Uterus (tissue), 4 donors: ENCODE measurements at places on chromosomes 11 and 22. TPM values are rescaled to one million over a fixed set of nuclear protein-coding genes. Genes with fewer than 3 reads are reported as not detected.

FGF4 gene
- total RNA-seq, result not detected

TIGD3 gene
- total RNA-seq, result 0.35 TPM

MS4A13 gene
- total RNA-seq, result not detected

POLR3H gene
- total RNA-seq, result 3.2 TPM

SAA4 gene
- not detected for total RNA-seq

AP5B1 gene
- 2.4 TPM for total RNA-seq

TRIM48 gene
- total RNA-seq, result not detected

RAC2 gene
- total RNA-seq, result 2.5 TPM

KCNJ1 gene
- not detected for total RNA-seq

P2RX6 gene
- total RNA-seq, result not detected

RPUSD4 gene
- total RNA-seq, result 8.7 TPM

BLID gene
- total RNA-seq, result 6.8 TPM

ABCG4 gene
- not detected for total RNA-seq

IGSF9B gene
- 6.5 TPM for total RNA-seq

- H3K27ac ChIP-seq, result no peak overlapping the region
- H3K36me3 ChIP-seq, result no peaks in the 10 kb centered on the region
- H3K4me3 ChIP-seq, result no peak overlapping the region
Measured at GRCh38 chr22:49724893-49725489, 102.7 kb downstream of the BRD1 start.

DNA sequence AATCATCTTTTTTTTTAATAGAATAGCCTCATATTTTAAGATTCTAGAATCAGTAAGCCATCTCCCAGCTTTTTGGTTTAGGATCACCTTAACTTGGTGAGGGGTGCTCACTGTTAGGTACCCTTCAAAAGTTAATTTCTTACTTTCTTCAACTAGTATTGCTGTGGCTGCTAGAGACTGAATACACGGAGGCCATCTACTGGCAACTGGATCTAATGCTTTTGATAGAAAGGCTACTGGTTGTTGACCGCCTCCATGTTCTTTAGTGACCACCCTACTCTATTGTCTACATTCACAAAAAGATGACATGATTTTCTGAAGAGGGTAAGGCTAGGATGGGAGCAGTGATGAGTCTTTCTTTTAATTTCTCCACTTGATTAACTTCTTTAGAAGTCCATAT lies 16.7 kb upstream of the ALDH3B2 start:
- H3K4me3 ChIP-seq, result no peak overlapping the region
- no peaks in the 10 kb centered on the region for H3K4me1 ChIP-seq
- no peak overlapping the region for H3K27ac ChIP-seq
- no peaks in the 10 kb centered on the region for H3K36me3 ChIP-seq
- no peaks in the 10 kb centered on the region for H3K27me3 ChIP-seq
- no peak for DNase-seq

GRCh38 chr22:31790240-31790639 lies 36.4 kb downstream of the DEPDC5 start:
- no peak overlapping the region for H3K4me3 ChIP-seq
- no peaks in the 10 kb centered on the region for H3K27me3 ChIP-seq
- no peaks in the 10 kb centered on the region for H3K36me3 ChIP-seq
- H3K4me1 ChIP-seq, result no peaks in the 10 kb centered on the region

DNA sequence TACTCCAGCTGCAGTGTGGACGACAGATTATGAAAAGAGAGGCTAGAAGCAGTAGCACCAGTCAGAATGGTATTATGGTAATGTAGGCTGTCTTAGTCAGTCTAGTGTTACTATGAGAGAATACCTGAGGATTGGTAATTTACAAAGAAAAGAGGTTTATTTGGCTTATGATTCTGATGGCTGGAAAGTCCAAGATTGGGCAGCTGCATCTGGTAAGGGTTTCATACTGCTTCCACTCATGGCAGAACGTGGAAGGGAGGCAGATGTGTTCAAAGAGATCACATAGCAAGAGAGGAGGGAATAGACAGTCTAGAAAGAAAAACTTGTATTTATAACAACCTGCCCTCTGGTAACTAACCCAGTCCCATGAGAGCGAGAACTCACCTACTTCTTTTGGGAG lies 77.3 kb upstream of the NAV2 start:
- H3K36me3 ChIP-seq, result no peaks in the 10 kb centered on the region
- no peak for DNase-seq
- H3K4me3 ChIP-seq, result no peak overlapping the region
- no peak overlapping the region for H3K27ac ChIP-seq
- no peaks in the 10 kb centered on the region for H3K27me3 ChIP-seq
- peaks cover 7% of the 10 kb centered on the region for H3K4me1 ChIP-seq

GRCh38 chr11:88337181-88337986 lies at the start of gene CTSC:
Gene CTSC, minus strand, starts transcription at chr11:88337736. Its CDS starts 64 bp downstream, at chr11:88337672.
- peak; percentile 90 for DNase-seq
- no peaks in the 10 kb centered on the region for H3K36me3 ChIP-seq
- peak within 1 kb of the TSS; percentile 93 for H3K4me3 ChIP-seq

DNA sequence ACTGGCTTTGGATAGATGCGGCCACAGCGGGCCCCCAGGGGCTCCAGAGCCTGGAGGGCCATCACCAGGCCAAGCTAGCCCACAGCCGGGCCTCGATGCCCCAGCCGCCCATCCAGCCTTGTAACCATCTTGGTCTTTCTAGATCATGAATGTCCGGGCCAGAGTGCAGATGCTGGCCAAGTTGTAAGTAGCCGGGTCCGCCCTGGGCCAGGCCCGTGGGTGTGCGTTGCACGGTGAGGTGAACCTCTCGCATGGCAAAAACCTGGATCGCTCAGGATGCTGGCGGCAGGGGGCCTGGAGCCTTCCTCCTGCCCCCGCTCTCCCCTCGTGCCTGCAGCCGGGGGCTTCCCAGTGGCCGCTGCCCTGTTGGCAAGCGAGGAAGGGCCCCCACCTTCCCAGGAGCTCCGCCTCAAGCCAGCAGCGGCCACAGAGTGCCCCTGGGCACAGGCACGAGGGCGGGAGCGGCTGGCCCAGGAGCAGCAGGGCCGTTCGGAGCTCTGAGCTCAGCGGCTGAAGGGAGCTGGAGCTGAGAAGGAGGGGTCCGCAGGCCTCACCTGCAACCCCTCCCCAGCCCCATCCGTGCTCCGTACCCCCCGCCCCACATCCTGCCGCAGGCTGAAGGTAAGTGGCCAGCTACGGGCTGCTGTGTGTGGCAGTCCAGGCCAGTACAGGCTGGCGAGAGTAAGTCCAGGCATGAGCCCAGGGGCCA lies 10.9 kb upstream of the MRPL23 start:
- H3K27me3 ChIP-seq, result no peaks in the 10 kb centered on the region
- no peak overlapping the region for H3K4me3 ChIP-seq
- no peaks in the 10 kb centered on the region for H3K36me3 ChIP-seq
- H3K27ac ChIP-seq, result no peak overlapping the region
- peaks cover 9% of the 10 kb centered on the region for H3K4me1 ChIP-seq

- no peaks in the 10 kb centered on the region for H3K36me3 ChIP-seq
- no peak overlapping the region for H3K4me3 ChIP-seq
- H3K27ac ChIP-seq, result no peak overlapping the region
- DNase-seq, result no peak
- no peaks in the 10 kb centered on the region for H3K27me3 ChIP-seq
- no peaks in the 10 kb centered on the region for H3K4me1 ChIP-seq
Measured at GRCh38 chr11:116130122-116130521, 625.9 kb upstream of the CADM1 start.

- no peaks in the 10 kb centered on the region for H3K36me3 ChIP-seq
- no peak for DNase-seq
- H3K4me3 ChIP-seq, result no peak overlapping the region
Measured at GRCh38 chr11:108670451-108670850, 5.6 kb downstream of the DDX10 start.

- no peak for DNase-seq
- no peak overlapping the region for H3K4me3 ChIP-seq
- no peaks in the 10 kb centered on the region for H3K4me1 ChIP-seq
- H3K27me3 ChIP-seq, result no peaks in the 10 kb centered on the region
- H3K27ac ChIP-seq, result no peak overlapping the region
- no peaks in the 10 kb centered on the region for H3K36me3 ChIP-seq
Measured at GRCh38 chr11:47398011-47398410, 10.4 kb upstream of the SLC39A13 start.

DNA sequence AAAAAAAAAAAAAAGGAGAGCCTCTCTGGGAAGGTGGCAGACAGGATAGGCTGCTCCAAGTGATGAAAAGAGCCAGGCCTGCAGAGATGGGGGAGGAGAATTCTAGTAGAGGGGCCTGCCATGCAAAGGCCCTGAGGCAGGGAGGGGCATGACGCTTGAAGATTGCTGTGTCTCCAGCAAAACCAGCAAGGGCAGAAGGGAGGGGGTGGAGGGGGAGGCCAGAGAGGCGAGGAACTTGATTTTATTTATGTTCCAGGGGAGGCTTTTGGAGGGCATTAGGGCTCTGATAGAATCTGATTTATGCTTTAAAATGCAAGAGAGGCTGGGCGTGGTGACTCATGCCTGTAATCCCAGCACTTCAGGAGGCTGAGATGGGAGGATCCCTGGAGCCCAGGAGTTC lies 16.7 kb upstream of the PACSIN2 start:
- no peak for DNase-seq
- no peak overlapping the region for H3K27ac ChIP-seq
- no peak overlapping the region for H3K4me3 ChIP-seq
- H3K4me1 ChIP-seq, result no peaks in the 10 kb centered on the region
- H3K36me3 ChIP-seq, result no peaks in the 10 kb centered on the region
- no peaks in the 10 kb centered on the region for H3K27me3 ChIP-seq

- H3K27ac ChIP-seq, result no peak overlapping the region
- no peaks in the 10 kb centered on the region for H3K36me3 ChIP-seq
- H3K4me3 ChIP-seq, result no peak overlapping the region
- no peaks in the 10 kb centered on the region for H3K4me1 ChIP-seq
- no peaks in the 10 kb centered on the region for H3K27me3 ChIP-seq
Measured at GRCh38 chr11:99117603-99118002, 96.9 kb downstream of the CNTN5 start.

DNA sequence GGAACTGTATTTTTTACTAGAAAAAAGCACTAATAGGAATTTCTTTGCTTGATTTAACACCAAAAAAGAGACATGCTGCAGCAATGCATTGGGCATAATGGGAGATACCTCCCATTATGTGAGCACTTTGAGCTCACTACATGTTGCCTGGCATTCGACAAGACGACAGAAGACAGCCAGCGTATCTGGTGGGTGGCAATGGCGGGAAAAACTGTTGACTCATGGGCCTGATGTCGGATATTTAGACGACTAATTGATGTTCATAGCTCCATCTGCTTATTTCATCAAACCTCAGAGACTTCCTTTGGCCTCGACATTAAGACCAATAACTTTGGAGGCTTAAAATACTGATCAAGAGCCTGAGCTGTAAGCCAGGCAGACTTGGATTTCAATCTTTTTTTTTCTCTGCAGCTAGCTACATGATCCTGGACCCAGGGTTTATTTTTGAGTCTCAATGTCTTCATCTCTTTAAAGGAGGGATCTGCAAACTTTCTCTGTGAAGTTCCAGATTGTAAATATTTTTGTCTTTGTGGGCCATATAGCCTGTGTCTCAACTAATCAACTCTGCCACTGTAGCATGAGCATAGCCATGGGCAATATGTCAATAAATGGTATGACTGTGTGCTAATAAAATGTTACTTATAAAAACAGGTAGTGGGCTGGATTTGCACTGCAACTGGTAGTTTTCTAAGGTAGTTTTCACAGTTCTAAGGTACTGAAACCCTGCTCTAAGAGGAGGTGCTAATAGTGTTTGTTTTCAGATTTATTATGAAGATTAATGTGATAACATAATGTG lies 375.1 kb downstream of the METTL15 start:
- no peak for DNase-seq
- no peaks in the 10 kb centered on the region for H3K36me3 ChIP-seq
- H3K4me1 ChIP-seq, result no peaks in the 10 kb centered on the region
- H3K4me3 ChIP-seq, result no peak overlapping the region
- H3K27ac ChIP-seq, result no peak overlapping the region

DNA sequence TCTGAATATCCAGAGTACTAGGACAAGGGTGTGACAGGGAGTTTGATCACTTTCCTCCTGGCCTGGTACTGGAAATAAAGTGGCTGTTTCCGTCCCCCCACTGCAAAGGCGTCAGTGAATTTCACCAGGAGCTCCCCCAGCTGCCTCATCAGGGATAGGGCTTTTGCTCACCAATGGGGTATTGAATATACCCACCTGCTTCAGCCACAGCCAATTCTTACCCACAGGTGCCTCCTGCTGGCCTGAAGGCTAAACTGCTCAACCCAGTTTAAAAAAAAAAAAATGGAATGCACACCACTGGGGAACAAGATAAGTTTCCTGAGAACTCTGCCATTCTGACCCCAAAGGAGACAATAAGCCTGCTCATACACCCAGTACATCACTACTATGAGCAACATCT lies 65.3 kb upstream of the MS4A8 start:
- H3K4me3 ChIP-seq, result no peak overlapping the region
- no peak overlapping the region for H3K27ac ChIP-seq
- H3K4me1 ChIP-seq, result no peaks in the 10 kb centered on the region
- no peaks in the 10 kb centered on the region for H3K27me3 ChIP-seq
- DNase-seq, result no peak

DNA sequence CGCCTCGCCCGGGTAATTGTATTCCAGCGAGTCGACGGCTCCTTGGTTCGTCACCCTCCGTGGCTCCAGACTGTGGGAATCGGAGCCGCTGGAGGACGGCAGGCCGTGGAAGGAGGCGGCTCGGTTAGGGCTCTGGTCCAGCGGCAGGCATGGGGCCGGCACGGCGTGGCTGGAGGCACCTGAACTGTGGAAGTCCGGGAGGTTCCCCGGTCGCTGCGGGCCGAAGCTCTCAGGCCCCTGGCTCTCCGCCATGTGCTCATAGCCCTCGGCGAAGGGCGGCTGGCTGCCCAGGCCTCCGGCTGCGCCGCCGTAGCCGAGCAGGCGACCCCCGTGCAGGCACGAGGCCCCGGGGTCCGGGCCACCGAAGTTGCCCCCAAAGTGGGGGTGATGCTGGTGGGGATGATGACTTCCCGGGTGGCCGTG lies 1.7 kb downstream of the MN1 start:
- H3K27me3 ChIP-seq, result peaks cover 6% of the 10 kb centered on the region
- H3K27ac ChIP-seq, result no peak overlapping the region
- peak; percentile 16 for DNase-seq
- H3K4me3 ChIP-seq, result peak overlapping the region; percentile 68
- no peaks in the 10 kb centered on the region for H3K4me1 ChIP-seq

DNA sequence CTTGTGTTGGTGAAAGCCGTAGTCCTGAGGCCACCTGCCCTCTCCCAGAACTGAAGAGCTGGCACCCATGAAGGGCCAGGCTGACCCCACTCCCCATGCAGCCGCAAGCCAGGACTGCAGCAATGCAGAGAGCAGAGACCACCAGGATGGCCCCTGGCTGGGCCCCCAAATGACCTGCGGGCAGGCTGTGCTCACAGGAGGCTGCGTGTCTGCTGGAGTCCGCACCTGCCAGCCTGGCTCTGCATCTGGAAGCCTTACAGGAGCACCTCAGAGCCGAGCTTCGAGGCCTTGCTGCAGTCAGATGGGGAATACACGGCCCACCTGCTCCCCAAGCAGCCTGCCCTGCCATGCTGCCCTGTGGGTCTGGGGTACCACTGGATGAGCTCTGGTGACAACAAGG lies 1336.8 kb downstream of the TBC1D22A start:
- no peaks in the 10 kb centered on the region for H3K36me3 ChIP-seq
- no peak overlapping the region for H3K27ac ChIP-seq
- no peaks in the 10 kb centered on the region for H3K4me1 ChIP-seq
- DNase-seq, result peak; percentile 1
- H3K27me3 ChIP-seq, result no peaks in the 10 kb centered on the region
- no peak overlapping the region for H3K4me3 ChIP-seq

- no peak overlapping the region for H3K27ac ChIP-seq
- no peak for DNase-seq
- no peaks in the 10 kb centered on the region for H3K4me1 ChIP-seq
- H3K27me3 ChIP-seq, result no peaks in the 10 kb centered on the region
- H3K4me3 ChIP-seq, result no peak overlapping the region
- no peaks in the 10 kb centered on the region for H3K36me3 ChIP-seq
Measured at GRCh38 chr11:23480736-23481135, 620.5 kb upstream of the CCDC179 start.

- H3K27ac ChIP-seq, result no peak overlapping the region
- H3K4me3 ChIP-seq, result no peak overlapping the region
- peak; percentile 60 for DNase-seq
- H3K36me3 ChIP-seq, result no peaks in the 10 kb centered on the region
- H3K4me1 ChIP-seq, result no peaks in the 10 kb centered on the region
- H3K27me3 ChIP-seq, result no peaks in the 10 kb centered on the region
Measured at GRCh38 chr11:119592642-119593041, 136.4 kb downstream of the NECTIN1 start.
